ENCODE measurements at places on chromosomes 5 and 9.

- DNase-seq, result no peak
Measured at GRCh38 chr9:12670006-12670405, 23.2 kb upstream of the TYRP1 start.

DNA sequence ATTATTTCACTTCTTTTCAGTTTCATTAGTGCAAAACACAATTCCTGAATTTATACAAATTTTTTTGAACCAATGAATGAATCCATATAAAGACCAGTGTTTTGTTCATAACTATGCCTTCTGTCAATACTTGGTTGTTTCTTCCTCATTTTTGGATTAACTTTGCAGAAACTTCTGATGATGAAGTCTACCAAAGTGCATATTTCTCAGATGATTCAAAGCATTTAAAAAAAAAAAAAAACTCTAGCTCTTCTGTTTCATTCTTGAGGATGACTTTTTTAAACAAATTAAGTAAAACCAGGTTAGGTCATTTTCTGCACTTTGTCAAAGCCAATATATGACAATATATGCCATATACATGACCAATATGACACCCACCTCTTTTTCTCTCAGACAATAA lies 92.6 kb downstream of the CHSY3 start:
- peak; percentile 79 for DNase-seq

DNA sequence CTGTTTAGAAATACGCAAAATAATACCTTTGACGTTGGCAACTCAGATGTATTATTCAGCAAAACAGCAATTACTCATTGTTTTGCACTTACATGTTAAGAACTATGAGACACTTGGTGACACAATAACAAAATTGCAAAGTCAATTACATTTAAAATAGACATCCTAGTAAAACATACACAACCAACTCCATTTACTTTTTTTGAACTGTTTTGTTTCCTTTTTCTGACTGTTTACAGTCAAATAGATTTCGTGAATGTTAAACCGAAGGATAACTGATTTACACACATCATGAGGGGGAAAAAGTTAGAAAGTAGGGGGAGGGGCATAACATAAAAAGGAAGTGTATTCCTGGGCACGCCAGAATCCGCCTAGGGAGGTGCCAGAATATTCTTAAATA lies 220.1 kb downstream of the MEF2C start:
- no peak for DNase-seq

GRCh38 chr9:78539904-78540303 lies 243.0 kb downstream of the PSAT1 start:
- peak; percentile 70 for DNase-seq

GRCh38 chr9:479971-480350 lies 265.3 kb downstream of the DOCK8 start:
- DNase-seq, result no peak

DNA sequence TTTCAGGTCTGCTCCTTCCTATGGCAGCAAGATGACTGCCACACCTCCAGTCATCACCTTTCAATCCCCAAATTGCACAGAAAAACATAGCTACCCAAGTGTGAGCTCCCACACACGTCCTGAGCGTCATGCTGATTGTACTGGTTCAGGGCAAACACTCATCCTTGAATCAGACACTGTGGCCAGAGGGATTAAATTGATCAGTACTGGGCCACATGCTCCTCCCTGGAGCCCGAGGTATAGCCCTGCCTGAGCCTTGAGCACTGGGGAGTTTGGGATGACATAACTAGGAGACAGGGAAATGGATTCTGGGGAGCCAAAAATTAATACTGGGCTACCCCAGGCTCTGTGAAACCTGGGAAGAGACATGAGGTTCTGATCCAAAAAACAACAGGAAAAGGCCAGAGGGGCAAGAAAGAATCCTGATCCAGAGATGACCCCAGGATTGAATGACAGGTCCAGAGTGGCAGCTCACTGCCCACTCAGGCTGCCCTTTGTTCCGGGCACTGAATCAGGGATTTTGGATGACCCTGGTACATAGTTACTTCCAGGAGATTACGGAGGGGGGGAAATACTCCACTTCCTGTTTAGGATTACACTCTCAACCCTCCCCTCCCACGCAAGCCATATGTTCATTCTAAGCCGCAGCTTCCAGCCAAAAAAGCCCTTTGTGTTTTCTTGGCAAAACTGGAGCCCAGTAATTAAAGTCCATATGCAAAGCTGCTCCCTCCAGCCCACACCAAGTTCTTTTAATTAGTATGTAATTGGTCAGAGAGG lies 141.6 kb upstream of the SPRY4 start:
- DNase-seq, result peak; percentile 52

All from fibroblast of skin of right biceps (primary cell).